Activated T-cell treated with anti-CD3 and anti-CD28 coated beads, Interleukin-2, amount 50 U/mL, for 4 hours (primary cell): ENCODE measurements at places on chromosomes 3 and 15.

DNA sequence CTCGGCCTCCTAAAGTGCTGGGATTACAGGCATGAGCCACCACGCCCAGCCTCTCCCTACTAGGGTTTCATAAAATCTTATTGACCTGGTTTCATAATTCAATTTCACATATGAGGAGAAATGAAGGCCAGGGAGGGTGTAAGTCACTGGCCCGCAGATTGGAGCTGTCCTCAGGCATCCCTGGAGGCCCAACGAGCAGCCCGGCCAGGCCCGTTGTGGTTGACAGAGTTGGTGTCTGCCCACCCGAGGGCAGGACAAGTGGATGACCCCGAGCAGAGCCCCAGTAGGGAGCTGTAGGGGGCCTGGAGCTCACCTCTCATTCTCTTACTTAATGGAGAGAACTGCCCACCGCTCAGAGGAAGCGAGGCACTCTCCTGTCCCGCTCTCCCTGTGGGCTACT, 78.9 kb downstream of the CPN2 start:
- DNase-seq, result no peak

DNA sequence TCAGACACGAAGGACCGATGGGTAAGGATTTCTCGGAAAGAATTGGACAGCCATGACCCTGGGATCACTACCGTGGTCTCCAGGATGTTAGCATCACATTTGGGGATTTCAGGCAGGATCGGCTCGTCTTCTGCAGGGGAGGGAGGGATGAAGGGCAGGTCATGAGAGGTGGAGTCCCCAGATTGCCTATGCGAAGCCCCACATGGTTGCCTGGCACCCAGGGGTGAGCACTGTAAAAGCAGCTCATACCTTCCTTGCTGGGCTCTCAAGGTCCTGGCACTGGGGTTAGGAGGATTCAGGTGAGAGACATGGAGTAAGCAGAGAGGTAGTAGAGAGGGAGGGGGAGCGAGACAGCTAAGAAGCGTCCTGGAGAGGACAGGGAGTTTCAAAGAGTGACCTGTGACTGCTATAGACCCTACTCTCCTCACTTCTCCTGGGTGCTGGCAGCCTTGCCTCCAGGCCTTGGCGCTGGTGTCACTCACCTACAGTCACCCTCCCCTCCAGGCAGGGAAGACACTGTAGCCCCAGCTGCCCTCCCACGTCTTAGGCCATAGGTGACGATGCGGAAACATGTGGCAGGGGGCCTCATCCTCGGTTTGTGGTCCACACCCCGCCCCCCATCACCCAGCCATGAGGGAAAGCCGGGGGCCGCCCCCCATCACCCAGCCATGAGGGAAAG, 15.0 kb upstream of the EHD4 start:
- DNase-seq, result no peak

DNA sequence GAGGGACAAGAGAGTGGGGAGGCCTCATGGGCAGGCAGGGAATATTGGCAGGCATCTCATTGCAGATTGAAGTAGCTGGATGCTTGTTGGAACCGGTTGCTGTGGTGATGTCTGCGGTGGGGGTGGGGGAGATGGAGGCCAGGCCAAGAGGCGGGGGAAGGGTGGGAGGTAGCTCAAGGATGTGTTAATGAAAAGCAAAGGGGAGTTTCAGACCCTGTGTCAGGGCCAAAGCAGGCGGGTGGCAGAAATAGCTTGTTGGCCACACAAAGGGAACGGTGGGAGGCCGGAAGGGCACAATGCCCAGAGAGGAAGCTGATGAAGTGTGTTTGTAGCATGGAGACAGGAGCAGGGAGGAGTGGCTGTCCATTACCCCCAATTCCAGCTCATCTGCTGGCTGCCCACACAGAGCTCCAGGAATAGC, 28.0 kb downstream of the CCDC33 start:
- no peak for DNase-seq

GRCh38 chr3:129829640-129830039, 63.9 kb downstream of the TMCC1 start:
- no peak for DNase-seq

- no peak for DNase-seq
Measured at GRCh38 chr3:142886940-142887339, 1.9 kb downstream of the PCOLCE2 start.

GRCh38 chr15:91186904-91187656, 87.0 kb downstream of the SV2B start:
- DNase-seq, result no peak

DNA sequence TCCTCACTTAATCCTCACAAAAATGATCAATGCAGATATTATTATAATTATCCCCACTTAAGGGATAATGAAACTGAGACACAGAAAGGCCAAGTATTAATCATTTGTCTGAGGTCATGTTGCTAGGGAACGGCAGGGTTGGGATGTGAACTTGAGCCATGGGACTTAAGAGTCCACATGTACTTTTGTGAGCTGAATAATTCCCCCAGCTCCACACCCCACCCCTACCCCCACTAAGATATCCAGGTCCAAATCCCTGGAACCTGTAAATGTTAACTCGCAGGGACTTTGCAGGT, 290.5 kb upstream of the GADL1 start:
- no peak for DNase-seq

GRCh38 chr15:22973286-22973685, 6.9 kb downstream of the CYFIP1 start:
- no peak for DNase-seq

- DNase-seq, result no peak
Measured at GRCh38 chr15:66580643-66581042, 14.8 kb upstream of the LCTL start.

GRCh38 chr3:194194051-194194756, 58.3 kb downstream of the HES1 start:
- no peak for DNase-seq

DNA sequence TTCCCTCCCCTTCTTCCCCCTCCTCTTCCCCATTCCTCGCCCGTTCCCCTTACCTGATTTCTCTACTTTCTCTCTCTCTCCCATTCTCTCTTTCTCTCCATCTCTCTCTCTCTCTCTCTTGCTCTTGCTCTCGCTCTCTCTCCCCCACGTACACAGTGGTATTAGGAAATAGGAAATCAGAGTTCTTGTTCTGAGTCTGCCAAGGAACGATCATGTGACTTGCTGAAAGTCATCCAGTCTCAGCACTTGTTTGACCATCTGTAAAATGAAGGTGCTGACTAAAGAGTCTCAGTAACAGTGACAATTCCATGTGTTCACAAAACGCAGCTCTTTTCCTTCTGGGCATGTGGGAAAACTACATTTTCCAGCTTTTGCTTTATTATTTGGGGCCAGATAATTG, 445.0 kb upstream of the TGFBR2 start:
- no peak for DNase-seq

- DNase-seq, result no peak
Measured at GRCh38 chr3:14721126-14721864, 46.4 kb downstream of the C3orf20 start.

- no peak for DNase-seq
Measured at GRCh38 chr3:17915341-17915740, 172.9 kb upstream of the TBC1D5 start.

DNA sequence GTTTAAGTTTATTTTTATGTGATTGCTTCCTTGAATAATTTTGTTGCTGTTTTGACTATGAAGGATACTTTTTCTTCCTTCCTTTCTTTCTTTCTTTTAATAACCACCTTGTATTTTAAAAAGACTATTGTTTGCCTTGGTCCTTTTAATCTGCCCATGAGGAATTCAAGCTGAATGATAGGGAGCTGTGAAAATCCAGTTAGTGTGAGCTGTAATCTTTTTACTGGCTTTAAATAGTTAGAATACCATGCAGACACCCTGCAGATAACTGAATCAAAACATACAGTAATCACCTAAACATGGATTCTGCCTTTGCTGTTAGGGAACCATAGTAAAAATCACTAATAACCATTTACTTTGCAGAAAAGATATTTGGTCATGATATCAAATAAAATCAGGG, 110.7 kb downstream of the RSRC1 start:
- DNase-seq, result no peak

DNA sequence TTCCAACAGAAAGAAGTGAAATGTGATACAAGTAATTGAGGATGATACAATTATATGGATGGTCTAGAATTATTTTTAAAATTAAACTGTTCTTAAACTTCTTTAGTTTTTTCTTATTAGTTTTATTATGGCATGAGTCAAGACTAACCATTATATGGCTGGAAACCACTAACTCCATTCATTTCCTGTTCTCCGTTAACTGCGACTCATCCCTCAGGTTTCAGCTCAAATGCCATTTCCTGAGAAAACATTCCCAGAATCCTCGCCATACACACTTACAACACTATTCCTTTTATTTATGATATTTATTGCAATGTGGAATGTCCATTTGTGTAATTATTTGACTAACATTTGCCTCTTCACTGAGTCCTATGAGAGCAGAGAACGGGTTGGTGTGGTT, 394.1 kb downstream of the SOX2 start:
- no peak for DNase-seq

DNA sequence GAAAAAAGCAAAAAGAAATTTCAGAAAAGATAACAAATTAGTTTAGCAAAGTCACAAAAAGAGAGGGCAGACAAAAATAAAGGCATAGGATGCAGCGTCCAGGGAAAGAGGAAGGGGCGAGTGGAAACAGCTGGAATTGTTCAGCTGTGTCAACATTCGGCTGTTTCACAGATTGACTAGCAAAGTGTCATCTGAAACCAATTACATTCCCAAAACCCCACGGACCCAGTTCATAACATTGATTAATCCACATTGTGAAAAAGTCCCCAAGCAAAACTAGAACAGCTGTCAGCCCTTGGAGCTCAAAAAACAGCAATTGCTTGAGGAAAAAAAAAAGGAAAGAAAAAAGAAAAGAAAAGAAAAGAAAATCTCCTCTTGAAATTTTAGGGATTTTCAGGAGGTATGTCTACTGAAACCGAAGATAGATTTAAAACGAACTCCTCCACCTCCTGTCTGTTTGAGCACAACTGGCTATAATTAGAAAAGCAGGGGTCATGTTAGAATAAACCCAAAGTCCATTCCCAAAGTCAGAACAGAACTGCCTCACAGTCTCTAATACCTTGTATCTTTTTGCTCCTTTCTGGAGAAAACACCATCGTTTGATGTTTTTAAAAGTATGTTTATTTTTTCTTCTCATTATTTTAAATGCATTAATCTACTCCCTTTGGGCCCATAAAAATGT, 159.6 kb downstream of the RORA start:
- no peak for DNase-seq

- DNase-seq, result no peak
Measured at GRCh38 chr15:91385311-91385710, 285.3 kb downstream of the SV2B start.

- DNase-seq, result no peak
Measured at GRCh38 chr15:80769153-80769828, 9.9 kb upstream of the CEMIP start.

DNA sequence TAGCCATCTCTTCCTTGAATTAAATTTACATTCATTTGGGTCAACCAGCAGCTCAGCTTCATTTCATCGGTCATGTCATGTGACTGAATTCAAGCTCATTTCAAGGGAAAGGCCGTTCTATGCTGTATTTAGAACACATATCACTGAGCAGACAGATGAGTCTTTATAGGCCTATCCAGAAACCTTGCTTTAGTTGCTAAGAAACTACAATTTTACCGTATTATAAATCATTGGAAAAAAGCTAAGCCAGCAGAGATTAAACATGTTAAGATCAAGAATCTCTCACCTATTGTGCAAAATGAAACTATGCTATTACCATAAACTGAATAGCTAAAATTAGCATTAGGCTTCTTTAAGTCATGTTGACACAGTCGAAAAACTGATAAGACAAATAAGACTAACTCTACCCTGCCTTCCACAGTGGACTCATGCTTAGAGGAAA, 2.2 kb downstream of the NPTN start:
- no peak for DNase-seq

- no peak for DNase-seq
Measured at GRCh38 chr3:122183893-122184590, 574 bp downstream of the CASR start.

DNA sequence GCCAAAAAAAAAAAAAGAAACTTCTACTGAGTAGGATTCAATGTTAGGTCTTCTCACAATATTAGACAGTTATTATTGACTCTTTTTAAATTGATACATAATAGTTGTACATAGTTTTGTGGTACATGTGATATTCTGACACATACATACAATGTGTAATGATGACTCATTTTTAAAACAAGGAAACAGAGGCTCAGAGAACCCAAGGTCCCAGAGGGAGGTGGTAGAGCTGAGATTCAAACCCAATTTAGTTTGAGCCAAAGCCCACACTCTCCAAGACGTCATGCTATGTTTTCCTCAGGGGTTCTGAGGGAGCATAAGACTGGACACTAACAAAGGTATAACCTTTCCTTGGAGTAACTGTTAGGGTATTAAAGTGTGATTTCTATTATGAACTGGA, 40.6 kb downstream of the MYO5C start:
- DNase-seq, result no peak

DNA sequence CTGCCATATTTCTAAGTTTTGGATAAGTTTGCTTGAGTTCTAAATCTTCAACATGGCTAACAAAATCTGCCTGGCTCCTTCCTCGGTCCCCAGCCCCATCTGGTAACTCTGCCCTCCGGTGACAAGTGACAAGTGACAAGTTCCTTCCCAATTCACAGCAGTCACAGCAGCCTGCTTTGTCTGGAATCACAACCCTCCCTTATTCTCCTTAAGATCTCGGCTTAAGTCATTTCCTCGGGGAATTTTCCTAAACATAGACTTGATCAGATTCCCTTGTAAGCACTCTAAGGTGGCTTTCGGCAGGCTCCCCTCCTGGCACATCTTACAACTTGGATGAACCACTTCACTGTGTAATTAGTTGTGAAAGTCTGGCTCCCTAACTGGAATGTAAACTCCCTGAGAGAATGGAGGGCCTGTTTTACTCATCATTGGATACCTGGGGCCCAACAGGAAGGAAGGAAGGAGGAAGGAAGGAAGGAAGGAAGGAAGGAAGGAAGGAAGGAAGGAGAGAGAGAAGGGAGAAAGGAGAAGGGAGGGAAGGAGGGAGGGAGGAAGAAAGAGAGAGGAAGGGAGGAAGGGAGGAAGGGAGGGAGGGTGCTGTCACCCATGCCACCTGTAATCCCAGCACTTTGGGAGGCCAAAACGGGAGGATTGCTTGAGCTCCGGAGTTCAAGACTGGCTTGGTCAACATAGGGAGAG, 126.4 kb downstream of the SHQ1 start:
- no peak for DNase-seq

DNA sequence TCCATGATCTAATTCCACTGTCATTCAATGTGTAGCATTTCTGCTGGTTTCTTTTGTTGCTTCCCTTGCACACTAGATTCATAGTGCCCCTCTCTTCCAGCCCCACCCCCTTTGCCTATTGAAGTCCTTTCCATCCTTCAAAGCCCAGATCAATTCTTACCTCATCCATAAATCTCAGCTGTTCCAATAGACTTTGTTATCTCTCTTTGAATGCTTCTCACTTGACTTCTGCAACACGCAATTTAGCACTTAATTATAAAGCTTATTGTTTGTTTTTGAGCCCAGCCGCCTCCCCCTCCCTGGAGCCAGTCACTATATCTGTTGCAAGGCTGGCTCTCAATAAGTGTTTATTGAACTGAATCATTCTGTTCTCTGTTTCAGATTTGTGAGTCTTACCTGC, 174.6 kb upstream of the TBL1XR1 start:
- DNase-seq, result no peak

- no peak for DNase-seq
Measured at GRCh38 chr3:176992565-176992964, 204.7 kb downstream of the TBL1XR1 start.

GRCh38 chr3:133121450-133121849, 83.3 kb downstream of the TMEM108 start:
- DNase-seq, result no peak

- no peak for DNase-seq
Measured at GRCh38 chr3:77179762-77180161, 139.9 kb downstream of the ROBO2 start.
